Body of pancreas (tissue), 4 donors: ENCODE measurements at places on chromosomes 5 and 9. TPM values are rescaled to one million over a fixed set of nuclear protein-coding genes. Genes with fewer than 3 reads are reported as not detected.

RABEPK gene
- total RNA-seq, result 4.3 TPM

PDE6A gene
- total RNA-seq, result not detected

ESM1 gene
- total RNA-seq, result not detected

ZDHHC11B gene
- total RNA-seq, result 6.2 TPM

ABO gene
- total RNA-seq, result 3.9 TPM

HCN1 gene
- 0.52 TPM for total RNA-seq
